Brain pericyte (primary cell): ENCODE measurements at places on chromosomes 12 and 14.

DNA sequence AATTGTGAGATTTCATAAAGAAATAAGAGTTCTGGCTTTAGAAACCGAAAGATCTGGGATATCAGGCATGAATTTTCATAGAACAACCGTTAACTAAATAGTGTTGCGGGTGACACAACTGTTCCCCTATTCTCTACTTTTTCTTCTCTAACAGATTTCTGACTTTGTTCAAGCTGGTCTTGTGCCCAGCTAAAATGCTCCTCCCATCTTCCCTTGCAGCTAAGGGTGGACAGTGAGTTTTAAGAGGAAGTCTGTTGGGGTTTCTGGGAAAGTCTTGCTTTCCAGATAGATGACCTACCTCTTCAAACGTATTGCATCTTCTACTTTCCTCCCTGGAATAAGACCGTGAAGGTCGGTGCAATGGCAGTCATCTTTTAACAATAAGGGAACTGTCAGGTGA, 18.7 kb downstream of the CCDC63 start:
- DNase-seq: no peak

DNA sequence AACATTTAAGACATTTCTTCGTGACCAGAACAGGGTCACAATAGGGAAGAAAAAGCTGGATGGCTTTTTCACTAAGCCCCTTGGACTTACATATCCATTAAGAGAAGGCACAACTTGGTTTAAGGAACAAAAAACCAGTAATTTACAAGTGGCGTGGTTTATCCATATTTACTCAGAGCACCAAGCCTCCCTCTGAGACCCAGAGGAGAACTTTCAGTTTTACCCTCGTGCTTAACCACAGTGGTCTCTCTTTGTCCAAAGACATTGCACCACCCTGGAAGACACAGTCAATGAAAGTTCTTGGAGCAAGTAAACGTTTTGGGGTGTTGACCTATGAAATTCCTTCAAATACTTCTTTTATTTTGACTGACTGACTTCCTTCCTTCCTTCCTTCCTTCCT, 52.5 kb downstream of the SSPN start:
- no peak for DNase-seq

- DNase-seq: no peak
Measured at GRCh38 chr14:76271041-76271755, 104.7 kb upstream of the ESRRB start.

- DNase-seq: no peak
Measured at GRCh38 chr14:104353921-104354701, 215.7 kb downstream of the KIF26A start.

DNA sequence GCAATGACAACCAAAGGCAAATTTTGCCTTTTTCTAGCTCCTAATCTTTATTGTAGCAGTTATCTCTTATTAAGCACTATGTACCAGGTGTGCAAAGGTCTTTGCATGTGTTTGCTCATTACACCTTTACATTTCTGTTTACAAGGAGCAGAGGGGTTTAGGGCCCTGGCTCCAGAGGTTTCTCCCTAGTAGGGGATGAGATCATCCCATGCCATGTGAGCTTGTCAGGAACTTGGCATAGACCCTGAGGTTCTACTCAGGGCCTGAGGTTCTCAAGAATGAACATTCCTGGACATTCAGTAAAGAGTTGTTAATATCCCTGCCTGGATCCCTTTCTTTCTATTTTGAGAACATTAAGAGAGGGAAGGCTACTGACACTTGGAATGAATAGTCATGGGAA, 292.0 kb downstream of the RPAP3 start:
- no peak for DNase-seq

- DNase-seq: no peak
Measured at GRCh38 chr14:99350751-99351150, 78.8 kb upstream of the BCL11B start.

- DNase-seq: no peak
Measured at GRCh38 chr12:117035287-117035686, 63.9 kb downstream of the TESC start.

- DNase-seq: no peak
Measured at GRCh38 chr14:101875727-101876554, 88.4 kb upstream of the DYNC1H1 start.

GRCh38 chr12:12254553-12254952, 12.3 kb downstream of the LRP6 start:
- DNase-seq: no peak

DNA sequence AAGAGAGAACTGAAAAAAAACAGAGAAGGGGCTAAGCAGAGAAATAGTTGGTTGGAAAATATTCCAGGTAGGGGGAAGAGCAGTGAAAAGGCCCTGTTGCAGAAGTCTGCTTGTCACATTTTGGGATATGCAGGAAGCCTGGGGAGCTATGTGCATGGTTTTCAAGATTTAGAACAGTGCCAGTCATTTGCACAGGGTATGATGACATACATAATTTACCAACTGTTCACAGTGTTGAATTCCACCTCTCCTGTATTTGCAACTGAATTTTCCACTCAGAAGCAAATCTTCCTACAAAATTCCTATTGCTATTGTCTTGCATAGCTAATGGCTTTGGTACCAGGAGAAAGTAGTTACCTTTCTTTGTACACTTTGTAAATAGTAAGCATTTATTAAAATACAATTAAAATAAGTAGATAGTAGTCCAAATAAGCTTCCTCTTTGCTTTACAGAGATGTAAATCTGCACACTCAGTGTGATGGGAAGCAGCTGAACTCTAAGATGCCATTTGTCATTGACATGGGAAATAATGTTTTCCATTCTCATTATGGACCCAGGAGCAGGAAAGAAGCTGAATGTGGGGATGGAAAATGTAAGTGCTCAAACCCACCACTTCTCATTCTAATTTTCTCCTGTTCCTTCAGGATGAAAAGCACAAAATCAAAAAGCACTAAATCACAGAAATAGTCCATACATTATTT, 177.4 kb downstream of the BTG1 start:
- DNase-seq: no peak

- DNase-seq: no peak
Measured at GRCh38 chr12:119746169-119746568, 78.2 kb downstream of the PRKAB1 start.

- no peak for DNase-seq
Measured at GRCh38 chr12:45205165-45205825, 10.6 kb upstream of the ANO6 start.

- DNase-seq: no peak
Measured at GRCh38 chr14:95038521-95039250, 118.6 kb downstream of the DICER1 start.

DNA sequence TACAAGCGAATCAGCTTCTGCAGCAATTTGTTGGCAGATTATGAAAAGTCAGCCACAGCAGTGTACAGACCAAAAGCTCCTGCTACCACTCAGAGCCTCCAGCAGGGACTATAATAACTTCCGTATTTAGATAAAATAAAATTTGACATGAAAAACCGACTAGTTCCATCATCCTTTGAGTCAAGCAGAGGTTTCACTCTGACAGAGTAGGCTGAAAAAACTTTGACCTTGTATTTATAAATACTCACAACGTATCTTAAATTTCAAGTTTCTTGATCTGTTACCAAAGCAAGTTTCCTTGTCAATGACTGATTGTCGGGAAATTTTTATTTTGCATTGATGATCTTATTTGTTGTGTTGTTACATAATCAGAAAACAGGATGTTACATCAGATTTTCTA, 283.4 kb downstream of the DAD1 start:
- no peak for DNase-seq

- DNase-seq: no peak
Measured at GRCh38 chr14:93855737-93856136, 67.5 kb upstream of the PRIMA1 start.

GRCh38 chr12:128817111-128818015, 6.4 kb downstream of the SLC15A4 start:
- peak; percentile 69 for DNase-seq

DNA sequence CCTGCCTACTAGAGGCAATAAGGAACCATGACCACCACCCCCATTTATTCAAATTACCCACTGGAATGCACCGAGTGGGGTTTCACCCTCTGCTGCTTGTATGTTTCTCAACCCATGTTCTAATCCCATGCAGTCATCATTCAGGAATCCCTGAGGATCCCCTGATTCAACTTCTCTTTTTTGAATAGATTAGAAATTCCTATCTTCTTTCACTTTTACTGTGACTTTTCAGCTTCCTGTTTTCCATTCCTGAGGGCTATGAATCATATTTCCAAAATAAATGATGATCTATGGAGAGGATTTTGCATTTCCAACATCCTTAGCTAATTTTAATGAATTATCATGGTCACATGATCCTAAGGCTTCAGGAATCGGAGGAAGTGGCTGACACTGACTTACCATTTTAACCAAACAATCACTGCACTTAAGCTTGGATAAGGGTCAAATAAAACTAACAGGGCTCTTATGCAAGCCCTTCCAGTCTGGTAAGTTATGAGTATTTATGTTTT, 19.4 kb upstream of the P2RX4 start:
- DNase-seq: no peak
